EH (cell line): ENCODE measurements at places on chromosomes 16 and 17.
A peak's percentile ranks its signal among the peaks of the same experiment; 100 is the strongest.

DNA sequence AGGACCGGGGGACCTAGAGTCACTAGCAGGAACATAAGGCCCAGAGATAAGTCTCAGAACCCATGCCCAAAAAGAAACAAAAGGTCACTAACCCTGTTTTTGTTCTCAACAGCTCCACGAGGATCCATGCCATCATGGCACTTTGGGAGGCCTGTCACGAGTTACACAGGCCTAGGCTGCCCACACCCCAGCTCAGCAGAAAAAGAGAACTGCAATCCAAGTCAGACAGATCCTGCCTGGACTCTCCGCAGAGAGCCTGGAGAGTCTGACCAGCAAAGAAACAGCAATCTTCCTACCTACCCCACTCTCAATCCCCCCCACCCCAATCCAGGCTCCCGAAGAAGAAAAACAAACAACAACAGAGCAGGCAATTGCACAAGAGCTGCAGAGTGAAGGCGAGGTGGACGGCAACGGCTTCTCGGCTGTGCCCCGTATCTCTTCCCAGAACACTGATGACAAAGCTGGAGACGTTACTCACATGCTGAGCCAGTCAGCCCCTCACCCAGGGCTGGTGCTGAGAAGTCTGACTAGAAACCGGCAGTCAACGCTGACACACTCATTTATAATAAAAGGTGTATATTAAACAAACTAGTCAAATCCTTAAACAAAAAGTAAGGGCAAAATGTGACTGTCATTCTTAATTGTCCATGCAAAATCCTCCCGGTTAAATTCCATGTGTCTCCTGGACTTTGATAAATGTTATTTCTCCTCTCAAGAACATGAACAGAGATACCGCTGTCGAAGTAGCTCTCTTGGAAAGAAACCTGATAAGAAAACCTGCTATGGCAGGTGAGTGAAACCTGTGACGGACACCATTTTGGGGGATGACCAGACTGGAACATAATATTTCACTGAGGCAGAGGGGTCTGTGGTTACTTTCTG is 89.3 kb downstream of the SMG6 start:
- DNase-seq: peak; percentile 91

GRCh38 chr16:67016681-67017420 is 12.1 kb upstream of the CBFB start:
- no peak for DNase-seq

GRCh38 chr17:76274112-76274956 is 9.2 kb downstream of the UBALD2 start:
- DNase-seq: no peak

DNA sequence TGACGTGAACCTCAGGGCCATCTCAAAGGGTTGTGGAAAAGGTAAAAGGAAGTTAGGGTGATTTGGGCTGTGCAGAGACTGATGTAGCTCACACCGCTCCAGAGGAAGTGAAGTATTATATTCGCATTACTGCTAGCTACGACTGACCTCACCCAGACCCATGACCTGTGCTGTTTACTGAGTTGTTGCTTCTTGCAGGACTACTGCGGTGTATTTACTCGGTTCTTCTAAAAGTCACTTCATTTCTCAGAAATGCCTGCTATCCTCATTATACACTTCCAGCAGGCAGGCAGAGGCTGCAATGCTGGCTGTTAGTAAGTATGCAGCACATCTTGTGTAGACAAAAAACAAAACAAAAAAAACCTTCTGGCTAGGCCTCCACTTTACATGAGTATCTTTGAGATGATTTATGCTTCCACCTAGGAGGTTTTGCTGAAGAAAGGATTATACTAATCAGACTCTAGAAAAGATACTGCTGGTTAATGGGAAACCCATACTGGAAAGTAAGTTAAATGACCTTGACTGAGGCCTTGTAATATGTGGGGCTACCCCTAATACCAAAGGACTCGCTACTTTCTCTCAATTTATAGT is 76.0 kb downstream of the CREBBP start:
- no peak for DNase-seq

DNA sequence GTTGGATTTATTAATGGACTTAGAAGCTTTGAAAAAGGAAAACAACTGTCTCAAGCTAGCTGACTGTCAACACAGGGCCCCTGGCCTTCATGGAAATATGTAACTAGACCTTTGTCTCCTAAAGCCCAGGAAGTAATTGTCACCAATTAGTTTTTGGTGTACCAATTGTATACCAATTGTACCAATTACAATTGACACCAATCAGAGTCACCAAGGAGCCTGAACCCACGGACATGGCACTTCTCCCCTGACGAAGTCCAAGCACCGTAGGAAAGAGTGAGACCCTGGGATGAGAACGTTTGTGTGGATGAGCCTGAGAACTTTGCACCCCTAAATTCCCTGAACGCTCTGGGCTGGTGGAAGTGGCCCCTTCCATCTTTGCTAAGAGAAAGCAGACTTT is 129.0 kb downstream of the ENGASE start:
- DNase-seq: no peak

DNA sequence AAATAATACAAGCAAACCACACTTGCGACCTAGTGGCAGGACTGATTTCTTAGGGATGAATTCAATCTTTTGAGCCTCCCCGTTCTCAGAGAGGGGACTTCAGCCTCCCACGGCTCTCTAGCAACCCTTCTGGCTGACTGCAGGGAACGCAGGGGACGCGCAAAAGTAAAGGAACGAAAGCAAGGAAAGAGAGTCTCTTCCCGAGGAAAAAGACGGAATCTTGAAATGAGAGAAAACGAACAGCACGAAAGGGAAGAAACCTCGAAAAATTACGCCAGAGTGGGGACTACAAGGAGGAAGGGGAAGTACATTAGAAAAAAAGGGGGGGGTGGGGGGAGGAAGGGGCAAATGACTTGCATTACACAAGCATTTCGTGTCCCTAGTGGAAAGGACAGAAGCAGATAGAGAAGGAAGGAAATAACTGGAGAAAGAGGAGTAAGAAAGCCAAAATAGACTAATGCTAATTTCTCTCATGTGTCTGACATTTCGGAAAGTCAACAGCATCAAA is 1.2 kb downstream of the GRB2 start:
- DNase-seq: peak; percentile 83

GRCh38 chr16:83692224-83692623 is 115.6 kb upstream of the HSBP1 start:
- no peak for DNase-seq

DNA sequence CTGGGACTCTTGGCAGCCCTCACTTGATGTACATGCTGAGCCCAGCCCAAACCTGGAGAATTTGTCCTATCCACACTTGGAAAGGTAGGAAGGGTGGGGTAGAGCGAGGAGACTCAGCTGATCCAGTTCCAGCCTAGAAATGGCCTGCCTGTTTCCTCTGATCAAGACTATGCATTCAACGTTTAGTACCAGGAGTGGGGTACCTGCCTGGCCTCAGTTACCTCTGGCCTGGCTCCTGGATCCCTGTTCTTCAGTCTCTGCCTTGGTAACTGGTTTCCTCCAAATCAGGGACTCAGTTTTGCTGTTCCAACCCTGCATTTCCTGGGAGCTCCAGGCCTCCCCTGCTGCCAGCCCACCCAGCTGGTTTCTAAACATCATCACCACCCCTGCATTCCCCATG is 233.5 kb downstream of the GSG1L start:
- no peak for DNase-seq

DNA sequence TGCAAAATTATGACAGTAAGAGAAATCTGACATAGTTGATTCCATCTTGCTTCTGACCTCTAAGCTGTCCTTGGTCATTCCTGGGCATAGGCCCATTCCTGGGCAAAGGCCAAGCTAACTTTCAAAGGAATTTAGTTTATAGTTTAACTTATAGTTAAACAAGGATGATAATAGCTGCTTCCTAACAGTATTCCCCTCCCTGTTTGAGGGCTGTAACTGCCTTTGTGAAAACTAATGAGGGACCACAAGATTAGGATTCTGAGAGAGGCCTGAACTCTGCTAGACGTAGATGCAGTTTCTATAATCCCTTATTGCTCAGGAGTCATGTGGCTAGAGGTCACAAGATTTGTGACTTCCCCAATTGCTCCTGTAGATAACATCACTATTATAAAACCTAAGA is 80.2 kb upstream of the ASIC2 start:
- no peak for DNase-seq

- no peak for DNase-seq
These were observed 13.9 kb upstream of the HELZ start for GRCh38 chr17:67258821-67259468.

DNA sequence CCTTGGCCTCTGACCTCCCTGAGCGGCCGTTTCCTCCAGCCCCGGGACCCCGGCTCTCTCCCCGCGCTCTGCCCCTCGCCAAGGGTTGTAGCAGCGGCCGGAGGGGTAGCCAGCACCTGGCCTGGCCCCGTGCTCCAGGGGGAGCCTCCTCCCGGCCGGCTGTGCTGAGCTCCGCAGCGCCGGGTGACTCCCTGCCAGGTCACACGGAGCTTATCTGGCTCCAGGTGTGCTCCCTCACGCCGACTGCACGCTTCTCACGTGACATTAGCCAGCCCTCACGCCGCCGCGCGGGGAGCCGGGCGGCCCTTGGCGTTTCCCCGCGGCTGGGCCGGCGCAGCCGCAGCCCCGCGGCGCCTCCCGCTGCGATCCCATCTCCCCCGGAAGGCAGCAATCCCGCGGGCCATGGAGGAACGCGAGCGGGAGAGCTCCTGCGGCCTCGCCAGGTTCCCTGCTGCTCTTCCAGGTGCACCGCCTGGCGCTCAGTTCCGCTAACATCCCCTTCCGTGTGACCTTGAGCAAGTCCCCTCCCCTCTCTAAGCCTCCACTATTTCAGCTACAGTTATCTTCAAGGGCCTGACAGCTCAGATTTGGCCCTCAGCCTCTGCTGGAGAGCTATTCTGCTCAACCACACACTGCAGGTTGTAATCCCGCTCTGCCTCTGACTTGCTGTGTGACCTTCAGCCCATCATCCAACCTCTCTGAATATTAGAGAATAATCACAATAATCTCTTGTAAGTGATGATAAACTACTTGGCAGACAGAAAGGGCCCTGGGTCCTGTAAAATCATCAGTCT is 3.4 kb downstream of the MYO18A start:
- DNase-seq: peak; percentile 49

DNA sequence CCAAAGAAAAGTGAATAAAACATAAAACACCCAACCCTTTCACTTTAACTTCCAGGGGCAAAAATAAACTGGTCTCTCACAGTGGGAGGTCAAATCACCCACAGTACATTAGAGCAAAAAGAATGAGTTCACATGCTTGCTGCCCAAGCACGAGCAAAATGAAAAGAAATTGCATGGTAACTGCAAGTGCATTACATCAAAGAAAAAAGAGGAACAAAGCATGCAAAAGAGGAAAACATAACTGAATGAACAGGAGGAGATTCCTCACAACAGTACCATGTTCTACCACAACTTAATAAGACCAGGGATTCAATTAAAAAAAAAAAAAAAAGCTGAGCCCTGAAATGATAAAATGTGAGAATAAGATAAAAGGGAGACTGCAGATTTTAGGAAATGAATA is 12.3 kb downstream of the DNAH2 start:
- DNase-seq: no peak

DNA sequence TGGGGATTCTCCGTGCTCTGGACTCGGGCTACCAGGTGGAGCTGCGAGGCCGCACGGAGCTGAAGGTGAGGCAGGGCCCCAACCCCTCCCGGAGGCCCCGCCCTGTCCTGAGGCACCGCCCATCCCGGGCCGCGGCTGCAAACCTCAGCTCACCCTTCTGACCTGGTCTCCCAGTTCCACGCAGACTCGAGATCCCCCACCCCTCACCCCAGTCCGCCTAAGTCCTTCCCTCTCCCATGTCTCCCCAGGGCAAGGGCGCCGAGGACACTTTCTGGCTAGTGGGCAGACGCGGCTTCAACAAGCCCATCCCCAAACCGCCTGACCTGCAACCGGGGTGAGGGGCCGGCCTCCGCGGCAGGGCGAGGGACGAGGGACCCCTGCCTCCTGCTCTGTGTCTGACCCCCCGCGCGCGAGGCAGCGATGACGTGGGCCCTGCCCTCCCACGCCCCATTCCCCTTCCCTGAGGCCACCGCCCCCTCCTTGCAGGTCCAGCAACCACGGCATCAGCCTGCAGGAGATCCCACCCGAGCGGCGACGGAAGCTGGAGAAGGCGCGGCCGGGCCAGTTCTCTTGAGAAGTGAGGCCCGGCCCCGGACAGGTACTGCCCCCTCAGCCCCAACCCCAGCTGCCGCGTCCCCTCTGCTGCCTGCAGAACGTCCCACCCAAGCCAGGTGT is 13.7 kb downstream of the GUCY2D start:
- DNase-seq: peak; percentile 11

DNA sequence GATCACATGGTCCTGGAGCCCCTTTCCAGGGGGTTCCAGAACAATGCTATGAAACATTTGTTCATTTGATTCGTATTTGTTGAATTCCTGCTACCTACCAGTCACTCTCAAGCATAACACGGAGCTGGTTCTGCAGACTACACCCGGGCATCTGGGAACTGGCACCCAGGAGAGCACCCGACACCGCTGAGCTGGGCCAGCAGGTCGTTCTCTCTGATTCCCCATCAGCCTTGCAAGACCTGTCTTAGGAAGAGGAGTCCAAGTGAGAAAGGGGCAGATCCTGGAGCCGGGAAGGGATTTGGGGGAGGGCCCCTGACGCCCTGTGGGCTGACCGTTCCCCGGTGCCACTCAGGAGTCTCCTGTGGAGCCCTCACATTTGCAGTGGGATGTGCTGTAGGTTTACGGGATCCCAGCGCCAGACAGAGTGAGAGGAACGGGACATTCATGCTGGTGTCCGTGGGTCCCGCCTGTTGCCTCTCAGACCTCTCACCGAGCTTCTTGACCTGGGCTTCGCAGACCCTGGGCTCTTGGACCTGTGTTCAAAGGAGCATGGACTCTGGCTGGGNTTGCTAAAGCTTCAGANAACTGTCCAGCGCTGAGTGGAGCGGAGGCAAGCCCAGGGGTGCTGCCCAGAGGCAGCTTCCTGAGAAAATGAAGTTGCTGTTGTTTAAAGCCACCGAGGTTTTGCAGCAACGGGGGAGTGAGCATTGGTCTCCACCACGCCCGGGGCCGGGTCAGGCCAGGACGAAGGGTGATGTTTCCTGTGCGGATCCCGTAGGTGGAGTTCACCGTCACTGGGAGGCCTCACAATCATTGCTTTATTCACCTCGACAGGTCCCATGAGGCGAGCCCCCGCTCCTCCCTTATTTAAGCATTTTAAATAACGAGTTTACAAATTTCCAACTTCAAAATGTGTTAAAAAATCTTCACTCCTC is 49.2 kb downstream of the METRNL start:
- DNase-seq: no peak

- DNase-seq: no peak
These were observed 17.1 kb downstream of the SPNS3 start for GRCh38 chr17:4450710-4451316.

GRCh38 chr16:19393226-19394111 is 24.2 kb upstream of the TMC5 start:
- DNase-seq: peak; percentile 25

- peak; percentile 75 for DNase-seq
These were observed 70.4 kb downstream of the ZDHHC7 start for GRCh38 chr16:84940670-84941551.

GRCh38 chr16:81625544-81626153 is 153.4 kb upstream of the PLCG2 start:
- peak; percentile 65 for DNase-seq

DNA sequence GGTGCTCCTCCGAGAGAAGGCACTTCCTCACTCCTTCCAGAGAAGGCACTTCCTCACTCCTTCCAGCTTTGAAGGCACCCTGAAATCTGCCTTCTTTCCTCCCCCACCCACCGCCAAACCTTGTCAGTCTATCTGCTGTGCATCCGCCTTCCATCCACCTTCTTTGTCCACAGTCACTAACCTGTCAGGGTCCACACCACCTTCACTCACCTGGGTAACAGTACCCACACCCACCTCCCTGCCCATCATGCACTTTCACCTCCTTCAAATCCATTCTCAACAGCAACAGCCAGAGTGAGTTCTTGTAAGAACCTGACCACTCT is 5.2 kb downstream of the CCDC102A start:
- no peak for DNase-seq

GRCh38 chr17:79631640-79632431 is 21.0 kb upstream of the RBFOX3 start:
- no peak for DNase-seq
